IMR-90 (cell line): ENCODE measurements at places on chromosomes 5 and 9. TPM values are rescaled to one million over a fixed set of nuclear protein-coding genes. Genes with fewer than 3 reads are reported as not detected.

GLRA1 gene
- total RNA-seq, result not detected in 2 replicates

IFNA1 gene
- total RNA-seq, result not detected in 2 replicates

- no peak for DNase-seq
Observed at GRCh38 chr5:37628876-37629275, 211.0 kb downstream of the GDNF start.

DNA sequence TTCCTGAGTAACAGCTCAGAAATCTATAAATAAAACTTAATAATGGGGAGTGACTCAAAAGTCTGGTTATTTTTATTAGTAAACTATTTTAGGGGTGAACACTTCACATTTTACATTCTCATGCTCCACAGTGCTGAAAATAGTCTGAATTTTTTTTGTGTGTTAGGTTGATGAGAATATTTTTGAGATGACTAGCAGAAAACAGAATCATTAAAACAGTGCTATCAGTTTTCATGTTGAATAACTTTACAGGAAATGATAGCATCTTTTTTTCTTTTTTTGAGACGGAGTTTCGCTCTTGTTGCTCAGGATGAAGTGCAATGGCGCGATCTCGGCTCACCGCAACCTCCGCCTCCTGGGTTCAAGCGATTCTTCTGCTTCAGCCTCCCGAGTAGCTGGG is 60.3 kb downstream of the TMC1 start:
- peak; percentile 81 for DNase-seq

GRCh38 chr9:123421186-123421585 is 65.2 kb downstream of the CRB2 start:
- DNase-seq, result no peak

NR2F1 gene
- 18.1 and 19.0 TPM in 2 replicates for total RNA-seq

SYNPO gene
- total RNA-seq, result 3.0 and 3.1 TPM in 2 replicates

DNA sequence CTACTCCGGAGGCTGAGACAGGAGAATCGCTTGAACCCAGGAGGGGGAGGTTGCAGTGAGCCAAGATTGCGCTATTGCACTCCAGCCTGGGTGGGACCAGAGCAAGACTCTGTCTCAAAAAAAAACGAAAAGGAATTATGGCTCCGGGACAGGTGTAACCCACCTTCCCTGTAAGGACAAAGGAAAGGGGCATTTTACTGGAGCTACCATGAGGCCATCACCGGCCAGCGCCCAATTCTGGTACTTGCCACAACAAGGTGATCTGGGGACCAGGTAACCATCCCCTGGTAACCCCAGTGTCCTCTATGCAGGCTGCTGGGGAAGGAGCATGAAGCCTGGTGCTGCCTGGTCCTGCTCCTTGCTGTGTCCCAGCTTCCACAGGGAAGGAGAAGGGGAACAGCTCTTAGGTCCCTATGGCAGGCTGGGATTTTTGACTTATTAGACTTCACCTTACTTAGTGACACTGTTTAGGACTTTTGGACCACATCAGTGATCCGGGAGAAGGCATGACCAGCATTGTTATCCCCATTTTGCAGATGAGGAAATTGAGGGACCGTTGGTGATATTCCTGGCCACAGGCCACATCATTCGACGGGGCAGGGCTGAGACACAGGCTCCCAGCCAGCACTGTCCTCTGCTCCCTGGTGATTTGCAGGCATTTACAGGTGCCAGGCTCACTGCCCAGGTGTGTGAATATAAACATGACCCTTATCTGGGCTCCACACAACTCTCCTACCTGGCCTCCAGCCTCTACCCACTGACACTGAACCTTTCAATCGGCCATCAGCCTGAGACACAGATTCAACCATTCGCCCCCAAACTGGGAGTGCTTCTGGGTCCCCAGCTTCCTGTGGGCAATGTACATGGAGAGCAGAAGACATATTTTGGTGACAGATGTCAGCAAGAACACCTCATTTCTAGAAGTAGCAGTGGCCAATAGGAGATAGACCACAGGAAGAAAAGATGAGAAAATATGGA is 26.5 kb upstream of the ABO start:
- DNase-seq, result no peak

DNA sequence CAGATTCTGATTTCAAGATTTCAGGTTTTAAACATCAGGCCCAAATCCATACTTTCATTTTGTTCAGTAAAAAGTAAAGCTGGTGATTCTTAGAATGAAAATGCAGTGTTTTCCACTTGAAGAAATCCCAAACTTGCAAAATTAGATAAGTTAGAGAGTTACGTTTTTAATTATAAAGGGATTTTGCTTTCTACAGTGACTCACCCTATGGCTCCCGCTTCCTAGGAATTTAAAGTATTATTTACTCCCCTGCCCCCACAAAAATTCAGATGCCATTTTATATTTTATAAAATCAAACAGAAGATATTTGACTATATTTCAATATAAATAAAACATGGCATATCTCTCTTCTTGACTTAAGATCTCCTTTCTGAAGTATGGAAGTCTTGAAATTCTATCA is 402.9 kb downstream of the ZSWIM6 start:
- DNase-seq, result no peak

- DNase-seq, result no peak
Observed at GRCh38 chr9:38091310-38092199, 22.5 kb upstream of the SHB start.

IL6ST gene
- 506 and 533 TPM in 2 replicates for total RNA-seq

- no peak for DNase-seq
Observed at GRCh38 chr9:95627802-95628201, 111.0 kb upstream of the PTCH1 start.

PAPPA gene
- 11.7 and 12.4 TPM in 2 replicates for total RNA-seq

- no peak for DNase-seq
Observed at GRCh38 chr9:132016456-132016855, 63.2 kb downstream of the MED27 start.

- DNase-seq, result no peak
Observed at GRCh38 chr5:141941307-141941706, 16.7 kb downstream of the PCDH12 start.

DNA sequence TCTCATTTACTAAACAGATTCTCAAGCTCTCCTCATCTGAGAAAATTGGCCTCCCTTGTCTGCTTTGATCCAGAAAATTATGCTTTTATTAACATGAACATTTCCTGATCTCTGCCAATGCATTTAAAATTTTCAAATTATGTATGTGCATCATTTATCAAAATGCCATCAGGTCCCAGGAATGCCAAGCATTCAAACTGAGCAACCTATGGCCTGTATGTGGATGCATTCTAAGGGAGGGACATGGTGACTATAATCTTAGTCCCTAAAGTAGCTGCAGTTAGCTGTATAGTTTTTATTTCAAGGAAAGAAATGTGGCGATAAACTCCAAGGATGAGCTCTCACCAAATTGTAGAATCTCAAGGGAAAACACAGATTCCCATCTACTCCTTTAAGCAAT is 9.7 kb upstream of the RORB start:
- DNase-seq, result no peak

- DNase-seq, result no peak
Observed at GRCh38 chr5:150578781-150579461, 61.5 kb upstream of the SYNPO start.

DNA sequence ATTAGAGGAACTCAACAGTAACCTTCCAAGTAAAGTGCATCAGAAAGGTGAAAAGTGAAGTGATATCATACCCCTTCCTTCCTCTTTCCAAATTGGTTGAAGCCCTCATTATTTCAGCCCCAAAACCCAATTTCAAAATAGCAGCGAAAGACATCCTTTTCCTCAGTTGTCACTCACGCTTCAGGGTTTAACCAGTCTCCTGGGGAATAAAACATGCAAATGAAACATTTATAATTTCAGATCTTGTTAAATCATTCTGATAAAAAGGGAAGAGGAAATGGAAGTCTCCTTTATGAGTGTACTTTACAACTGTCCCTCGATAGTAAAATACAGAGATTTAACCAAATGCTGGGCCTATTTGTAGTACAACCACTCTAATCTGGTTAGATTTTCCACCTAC is 22.5 kb downstream of the TRPM6 start:
- DNase-seq, result no peak

HOMER1 gene
- total RNA-seq, result 6.8 and 6.9 TPM in 2 replicates
